ENCODE measurements at places on chromosomes 7 and 10.

DNA sequence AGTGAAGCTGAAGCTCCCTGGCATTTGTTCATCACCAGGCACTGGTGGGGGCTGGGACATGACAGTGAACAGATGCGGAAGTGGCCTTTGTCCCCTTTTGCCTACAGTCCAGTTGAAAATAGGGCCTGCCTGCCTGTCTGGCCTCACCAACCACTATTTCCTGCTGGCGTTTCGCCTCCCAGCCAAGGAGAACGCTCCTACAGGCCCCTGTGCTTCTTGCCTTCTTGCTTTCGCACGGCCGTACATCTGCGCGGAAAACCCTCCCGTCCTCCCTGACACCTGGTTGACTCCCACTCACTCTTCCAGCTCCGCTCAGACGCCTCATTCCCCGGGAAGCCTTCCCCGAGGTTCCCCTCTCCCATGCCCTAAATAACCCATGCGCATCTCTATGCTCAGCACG is 317.3 kb downstream of the PRPF18 start:
- DNase-seq, result no peak

- no peak for DNase-seq
These were observed 14.8 kb downstream of the NFE2L3 start for GRCh38 chr7:26166684-26167266.

DNA sequence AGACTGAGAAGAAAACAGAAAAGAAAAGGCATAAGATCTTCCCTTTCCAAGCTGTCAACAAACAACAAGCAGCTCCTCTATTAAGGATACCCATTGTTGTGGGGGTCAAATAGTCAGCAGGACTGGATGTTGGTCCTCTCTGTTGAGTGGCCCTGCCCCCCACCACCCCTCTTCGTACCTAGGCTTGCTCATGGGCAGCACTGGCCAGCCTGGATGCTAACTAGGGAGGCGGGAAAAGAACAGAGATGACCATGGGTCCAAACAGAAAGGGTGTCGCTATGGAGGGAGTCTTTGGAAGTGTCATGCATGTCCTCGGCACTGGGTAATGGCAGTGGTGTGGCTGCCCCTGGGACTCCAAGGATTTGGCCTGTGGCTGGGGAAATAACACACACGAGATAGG is 45.6 kb downstream of the SPDYE5 start:
- no peak for DNase-seq

DNA sequence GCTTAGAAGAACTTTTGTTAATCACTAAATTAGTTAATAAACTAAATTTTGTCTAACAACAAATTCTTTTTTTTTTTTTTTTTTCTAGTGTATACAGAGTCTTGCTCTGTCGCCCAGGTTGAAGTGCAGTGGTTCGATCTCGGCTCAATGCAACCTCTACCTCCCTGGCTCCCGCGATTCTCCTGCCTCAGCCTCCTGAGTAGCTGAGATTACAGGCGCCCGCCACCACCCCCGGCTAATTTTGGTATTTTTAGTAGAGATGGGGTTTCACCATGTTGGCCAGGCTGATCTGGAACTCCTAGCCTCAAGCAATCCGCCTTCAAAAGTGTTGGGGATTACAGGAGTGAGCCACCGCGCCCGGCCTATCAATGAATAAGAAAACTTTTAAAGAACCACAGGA is 1.1 kb upstream of the IQUB start:
- DNase-seq, result no peak

Measured in HAP-1 (cell line).